CD4-positive, alpha-beta T cell treated with Interleukin-4 for 1 hour (primary cell): ENCODE measurements at places on chromosomes 2 and 18.

GRCh38 chr2:41966920-41967319 is 80.9 kb upstream of the PKDCC start:
- DNase-seq = peak; percentile 7

GRCh38 chr18:9907867-9908266 is 5.9 kb upstream of the VAPA start:
- DNase-seq = no peak

- no peak for DNase-seq
Observed at GRCh38 chr18:44039216-44039615, 641.5 kb upstream of the SETBP1 start.

DNA sequence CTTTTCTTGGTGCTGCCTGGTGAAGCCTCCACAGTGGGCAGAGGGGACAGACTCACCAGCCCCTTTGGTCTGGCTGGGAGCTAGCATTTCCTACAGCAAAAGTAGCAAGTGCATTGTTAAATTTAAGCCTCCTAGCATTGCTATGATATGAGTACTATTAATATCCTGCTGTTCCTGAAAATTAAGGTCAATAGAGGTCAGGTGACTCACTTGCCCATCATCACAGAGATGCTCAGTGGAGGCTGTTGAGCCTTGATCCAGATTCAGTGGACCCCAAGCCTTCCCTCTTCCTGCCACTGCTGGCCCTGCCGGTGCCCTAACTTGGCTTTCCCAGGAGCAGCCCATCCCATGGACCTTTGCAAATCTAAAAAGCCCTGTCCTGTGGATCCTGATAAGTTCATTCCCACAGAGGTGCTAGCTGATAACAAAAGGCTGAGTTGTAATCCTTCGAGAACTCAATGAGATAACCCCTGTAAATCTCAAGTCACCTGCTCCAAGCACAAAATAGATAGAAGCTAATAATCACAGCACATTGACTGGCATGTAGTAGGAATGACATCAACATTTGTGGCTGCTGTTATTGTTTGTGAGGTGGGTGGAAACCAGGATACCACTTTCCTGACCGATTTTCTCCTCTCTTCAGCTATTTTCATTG is 84.4 kb downstream of the THNSL2 start:
- DNase-seq = no peak

DNA sequence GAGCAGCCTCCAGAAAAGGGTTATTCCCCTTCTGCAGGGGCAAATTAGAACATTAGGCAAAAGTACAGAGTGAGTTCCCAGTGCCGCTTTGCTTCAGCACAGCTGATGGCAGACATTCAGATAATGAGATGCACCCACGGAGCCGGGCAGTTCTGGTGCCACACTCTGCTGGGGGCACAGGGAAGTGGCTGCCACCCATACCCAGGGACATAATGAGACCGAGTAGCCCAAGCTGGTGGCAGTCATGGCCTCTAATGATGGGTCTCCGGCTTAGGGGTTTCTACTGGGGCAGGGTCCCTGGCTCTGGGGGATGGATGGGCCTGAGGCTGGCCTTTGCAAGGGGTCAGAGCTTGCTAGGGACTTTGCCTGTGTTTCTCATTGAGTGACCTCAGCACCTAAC is 26.2 kb downstream of the GLI2 start:
- DNase-seq = no peak

DNA sequence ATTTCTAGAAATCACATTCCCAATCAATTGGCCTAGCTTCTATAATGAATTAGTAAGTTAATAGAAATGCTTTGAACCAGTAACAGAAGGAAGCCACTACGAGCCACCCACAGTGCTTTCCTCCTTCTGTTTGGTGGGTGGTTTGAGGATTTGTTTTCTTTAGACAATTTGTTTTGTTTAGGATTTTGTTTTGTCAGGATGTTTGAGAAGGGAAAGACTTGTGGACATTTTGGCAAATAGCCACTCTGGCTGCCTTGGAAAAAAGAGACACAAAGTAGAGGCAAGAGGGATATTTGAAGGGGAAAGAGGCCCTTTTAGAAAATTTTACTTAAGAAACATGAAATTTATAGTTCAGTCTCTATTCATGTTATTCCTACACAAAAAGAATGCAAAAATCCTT is 47.7 kb downstream of the TANK start:
- no peak for DNase-seq
